ENCODE measurements at places on chromosomes 13 and 19.

- no peak for DNase-seq
Measured at GRCh38 chr19:32824191-32824751, 45.3 kb downstream of the SLC7A9 start.

DNA sequence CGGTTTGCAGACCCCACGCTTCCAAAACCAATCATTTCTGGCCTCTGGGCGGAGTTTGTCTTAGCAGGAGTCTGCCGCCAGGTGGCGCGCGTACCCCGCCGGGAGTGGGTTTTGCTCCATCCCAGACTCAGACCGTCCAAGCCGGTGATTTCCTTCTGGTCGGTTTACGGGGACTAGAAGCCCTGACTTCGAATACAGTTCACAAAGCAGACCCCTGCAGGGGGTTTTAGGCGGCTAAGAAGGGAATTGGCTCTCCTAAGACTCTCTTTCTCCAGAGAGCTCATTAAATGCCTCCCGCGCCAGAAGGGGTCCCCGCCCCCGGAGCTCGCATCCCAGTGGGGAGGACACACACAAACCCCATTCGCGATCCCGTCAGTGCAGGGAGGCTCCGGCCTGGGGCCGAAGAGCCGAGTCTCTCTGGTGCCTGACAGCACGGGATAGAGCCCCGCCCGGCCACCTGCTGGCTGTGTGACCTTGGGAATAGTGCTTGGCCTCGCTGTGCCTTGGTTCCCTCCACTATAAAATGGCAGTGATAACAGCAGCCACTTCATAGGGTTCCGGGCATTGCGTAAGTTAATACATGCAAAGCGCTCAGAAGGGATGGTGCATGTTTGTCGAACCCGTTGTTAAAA is 8.6 kb upstream of the NUP62 start:
- no peak for DNase-seq

- no peak for DNase-seq
Measured at GRCh38 chr13:21897161-21897560, 226.3 kb downstream of the FGF9 start.

DNA sequence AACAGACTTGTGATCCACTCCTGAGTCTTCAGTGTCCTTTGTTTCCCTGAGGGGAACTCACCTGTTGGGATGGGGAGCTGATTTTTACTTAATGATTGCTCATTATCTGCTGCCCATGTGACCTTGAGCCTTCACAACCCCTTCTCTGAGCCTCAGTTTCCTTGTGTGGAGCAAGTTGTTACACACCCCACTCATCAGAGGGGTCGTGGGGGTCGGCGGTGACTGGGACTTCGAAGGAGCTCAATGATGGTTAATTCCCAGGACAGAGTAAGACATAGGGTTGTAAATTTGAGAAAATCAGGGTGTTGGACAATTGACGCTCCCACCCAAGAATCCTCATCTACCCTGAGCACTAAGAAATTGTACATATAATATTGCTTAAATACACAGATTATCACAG is 13.5 kb downstream of the LILRA5 start:
- no peak for DNase-seq

DNA sequence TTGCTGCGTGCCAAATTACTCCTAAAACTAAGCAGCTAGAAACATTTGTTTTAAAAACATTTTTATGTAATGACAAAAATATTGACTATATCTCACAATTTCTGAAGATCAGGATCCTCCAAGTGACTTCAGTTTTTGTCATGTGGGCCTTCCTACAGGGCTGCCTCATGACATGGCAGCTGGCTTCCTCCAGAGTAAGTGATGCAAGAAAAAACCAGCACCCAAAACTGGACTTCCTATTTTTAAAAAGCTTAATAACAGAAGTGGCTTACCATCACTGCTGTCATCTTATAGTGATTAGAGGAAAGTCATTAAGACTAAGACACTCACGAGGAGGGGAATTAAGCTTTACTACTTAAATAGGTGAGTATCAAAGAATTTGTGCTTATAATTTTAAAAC is 681.7 kb downstream of the PCDH17 start:
- DNase-seq = no peak
